ENCODE measurements at places on chromosomes 6 and 20.
A peak's percentile ranks its signal among the peaks of the same experiment; 100 is the strongest.

- no peak for DNase-seq
Observed at GRCh38 chr6:100228834-100229441, 234.9 kb upstream of the MCHR2 start.

DNA sequence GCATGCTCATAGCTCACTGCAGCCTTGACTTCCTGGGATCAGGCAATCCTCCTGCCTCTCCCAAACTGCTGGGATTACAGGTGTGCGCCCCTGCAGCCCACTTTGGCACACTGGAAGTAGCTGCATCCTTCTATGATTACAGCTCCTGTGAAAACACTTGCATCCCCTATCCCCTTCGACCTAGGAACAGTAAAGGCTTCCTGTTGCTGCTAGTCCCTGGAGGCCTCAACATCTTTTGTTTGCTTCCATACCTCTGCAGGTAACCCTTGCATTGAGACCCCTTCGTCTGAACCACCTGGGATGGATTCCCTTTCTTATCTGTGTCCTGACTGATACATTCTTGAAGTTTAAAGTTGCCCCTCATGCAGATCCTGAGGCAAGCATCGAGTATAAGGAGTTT, 152.4 kb downstream of the PAK5 start:
- DNase-seq = no peak

DNA sequence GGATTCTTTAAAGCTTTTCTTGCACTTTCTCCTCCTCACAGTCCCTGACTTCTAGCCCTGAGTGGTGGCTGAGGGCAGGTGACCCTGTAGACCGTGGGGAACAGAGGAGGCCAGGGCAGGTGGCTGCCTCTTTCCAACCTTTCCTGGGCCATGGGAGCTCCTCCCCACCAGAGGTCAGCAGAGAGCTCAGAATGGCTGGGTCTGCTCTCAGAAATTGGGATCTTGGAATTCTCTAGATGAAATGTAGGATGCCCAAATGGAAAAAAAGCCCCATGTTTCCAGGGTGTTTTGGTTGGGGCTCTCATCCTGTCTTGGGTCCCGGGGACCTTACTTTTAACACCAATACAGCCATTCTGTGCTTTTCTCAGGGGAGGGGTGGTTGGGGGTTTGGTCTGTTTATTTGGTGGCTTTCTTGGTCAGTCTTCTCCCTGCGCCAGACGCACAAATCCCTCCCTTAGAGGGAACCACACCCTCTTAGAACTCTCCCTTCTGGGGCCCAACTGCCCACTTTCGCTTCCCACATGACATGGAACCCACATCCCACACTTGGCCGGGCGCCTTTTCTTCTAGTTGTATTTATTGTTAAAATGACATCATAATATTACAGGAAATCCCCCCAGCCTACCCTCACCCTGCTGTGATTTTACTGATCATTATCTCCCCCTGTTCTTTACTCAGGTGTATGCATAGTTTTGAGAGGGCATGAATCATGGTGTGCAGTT, 17.9 kb downstream of the GNAS start:
- peak; percentile 44 for DNase-seq

GRCh38 chr6:83308833-83309232, 115.7 kb downstream of the RWDD2A start:
- DNase-seq = no peak

DNA sequence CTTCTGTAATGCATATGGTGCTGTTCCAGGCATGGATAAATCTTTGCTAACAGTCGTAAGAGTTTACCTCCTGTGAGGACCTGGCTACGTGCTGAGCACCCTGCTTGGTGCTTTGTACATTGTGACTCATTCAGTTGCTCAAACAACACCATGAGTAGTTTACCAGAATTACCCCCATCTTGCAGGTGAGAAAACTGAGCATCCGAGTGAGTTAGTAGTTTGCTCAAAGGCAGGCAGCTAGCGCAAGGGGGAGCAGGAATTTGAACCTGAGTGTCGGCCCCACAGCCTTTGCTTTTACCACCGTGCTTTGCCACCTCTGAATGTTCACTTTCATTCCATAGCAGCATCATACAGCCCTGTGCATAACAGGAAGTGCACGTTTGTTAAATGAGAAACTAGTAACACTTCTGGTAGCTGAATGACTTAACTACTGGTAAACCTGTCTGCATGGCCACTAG, 121.9 kb downstream of the MTHFD1L start:
- DNase-seq = no peak

GRCh38 chr6:81242624-81243023, 509.9 kb downstream of the TENT5A start:
- DNase-seq = no peak

GRCh38 chr6:106116125-106116832, 30.1 kb downstream of the PRDM1 start:
- no peak for DNase-seq
